ENCODE measurements at places on chromosomes 7 and 10.

DNA sequence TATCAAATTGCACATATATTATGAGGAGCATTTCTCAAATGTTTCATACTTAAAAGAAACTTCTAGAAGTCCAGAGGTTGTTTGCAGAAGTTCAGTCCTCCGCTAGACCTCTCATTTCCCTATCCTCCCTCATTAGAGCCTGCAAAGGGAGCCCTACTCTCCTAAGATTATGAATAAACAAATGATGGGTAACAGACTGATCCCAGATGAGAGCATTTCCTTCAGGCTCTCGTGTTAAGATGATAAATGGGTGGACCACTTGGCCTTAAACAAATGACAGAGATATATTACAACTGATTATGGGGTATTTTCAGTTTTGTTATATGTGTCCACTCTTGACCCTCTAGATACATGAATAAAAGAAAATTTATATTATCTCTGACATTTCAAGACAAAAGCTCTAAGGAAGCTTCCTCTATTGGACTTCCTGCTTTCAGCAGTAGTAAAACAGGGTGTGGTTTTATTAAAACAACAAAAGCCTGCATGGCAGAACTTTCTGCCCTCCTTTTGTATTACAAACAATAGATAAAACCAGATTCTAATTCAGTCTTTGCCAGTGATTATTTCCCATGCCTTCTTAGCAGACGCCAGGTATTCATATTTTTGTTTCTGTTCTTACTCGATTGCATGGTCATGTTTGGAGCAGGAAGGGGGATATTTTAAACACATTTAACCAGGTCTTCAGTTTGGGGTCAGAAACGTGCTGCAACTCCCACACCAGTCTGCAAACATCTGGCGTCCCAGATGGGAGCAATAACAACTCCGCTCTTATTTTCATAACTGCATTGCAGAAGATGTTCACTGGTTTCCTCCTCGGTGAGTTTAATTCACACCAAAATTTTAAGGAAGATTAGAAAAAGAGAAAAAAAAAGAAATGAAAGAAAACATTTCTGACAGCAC lies 52.4 kb upstream of the FAM204A start:
- no peak for DNase-seq

- DNase-seq: no peak
Observed at GRCh38 chr7:41503438-41503837, 199.5 kb downstream of the INHBA start.

GRCh38 chr7:157932498-157933218 lies 595.9 kb downstream of the DNAJB6 start:
- no peak for DNase-seq

GRCh38 chr10:129767751-129768150 lies 196.3 kb downstream of the EBF3 start:
- no peak for DNase-seq

DNA sequence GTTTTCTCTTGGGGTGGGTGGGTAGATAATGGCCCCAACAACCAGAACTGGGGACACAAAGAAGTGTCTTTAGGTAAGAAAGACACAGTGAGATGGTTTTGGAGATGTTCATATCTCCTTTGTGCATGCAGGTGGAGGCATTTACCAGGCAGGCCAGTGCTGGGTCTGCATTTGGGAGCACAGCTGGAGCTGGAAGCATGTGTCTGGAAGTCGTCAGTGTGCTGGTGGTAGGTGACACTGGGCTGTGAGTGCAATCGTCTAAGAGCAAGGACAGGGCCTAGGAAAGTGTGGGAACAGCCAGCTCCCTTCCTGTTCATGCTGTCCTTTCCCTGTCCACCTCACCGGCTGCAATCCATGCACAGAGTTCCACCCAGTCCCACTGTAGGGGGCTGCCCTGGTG lies 88.3 kb upstream of the ZNF32 start:
- DNase-seq: no peak

DNA sequence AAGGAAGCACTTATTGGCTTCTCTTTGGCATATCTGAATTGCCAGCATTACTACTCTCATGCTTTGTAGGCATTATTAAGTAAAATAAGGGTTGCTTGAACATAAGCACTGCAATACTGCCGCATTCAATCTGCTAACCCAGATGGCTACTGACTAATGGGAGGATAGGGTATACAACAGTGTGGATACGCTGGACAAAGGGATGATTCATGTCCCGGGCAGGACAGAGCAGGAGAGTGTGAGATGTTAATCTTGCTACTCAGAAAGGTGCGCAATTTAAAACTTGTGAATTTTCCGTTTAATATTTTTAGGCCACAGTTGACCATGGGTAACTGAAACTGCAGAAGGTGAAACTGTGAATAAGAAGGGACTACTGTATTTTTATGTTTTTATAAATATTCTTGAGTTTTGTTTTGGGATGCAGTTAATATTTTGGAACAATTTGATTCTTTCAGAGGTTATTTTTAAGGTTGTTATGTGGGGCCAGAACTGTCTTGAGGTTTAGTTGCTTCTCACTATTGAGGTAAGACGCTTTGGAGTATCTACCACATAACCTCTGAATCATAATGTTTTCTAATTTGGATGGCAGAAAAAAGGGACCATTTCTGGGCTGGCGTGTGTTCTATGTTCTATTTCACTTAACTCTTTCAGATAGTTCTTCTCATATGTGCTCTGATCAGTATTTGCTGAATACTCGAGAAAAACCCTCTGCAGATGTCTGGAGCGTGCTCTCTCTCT lies 75.7 kb upstream of the SYPL1 start:
- no peak for DNase-seq

- DNase-seq: no peak
Observed at GRCh38 chr10:76353237-76353851, 921.9 kb downstream of the LRMDA start.

DNA sequence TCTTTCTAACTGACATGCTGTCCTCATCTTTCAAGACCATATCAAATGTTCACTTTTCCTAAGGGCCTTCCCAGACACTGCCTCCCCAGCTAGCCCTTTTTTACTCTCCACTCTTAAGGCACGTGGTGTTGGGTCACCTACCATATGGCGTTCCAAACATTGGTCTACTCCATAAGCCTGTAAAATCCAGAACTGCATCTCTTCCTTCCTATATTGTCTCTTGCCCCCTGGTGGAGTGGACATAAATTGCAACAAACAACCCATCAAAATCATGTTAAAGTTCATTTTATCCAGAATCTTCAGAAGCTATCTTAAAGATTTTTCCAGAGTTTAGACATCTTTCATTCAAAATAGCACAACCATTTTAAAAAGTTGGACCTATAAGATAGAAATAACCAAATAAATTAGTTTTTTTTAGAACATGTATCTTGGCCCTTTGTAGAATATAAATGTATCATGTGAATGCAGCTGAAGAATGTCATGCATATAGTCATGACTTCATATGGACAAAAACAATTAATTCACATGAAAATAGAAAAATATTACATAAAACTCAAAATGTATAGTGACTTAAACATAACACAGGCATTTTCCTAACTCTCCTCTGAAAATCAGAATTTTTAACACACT lies 180.6 kb upstream of the CHRM2 start:
- no peak for DNase-seq

- no peak for DNase-seq
Observed at GRCh38 chr7:157516911-157517781, 180.3 kb downstream of the DNAJB6 start.

- no peak for DNase-seq
Observed at GRCh38 chr7:366161-366803, 76.3 kb downstream of the FOXL3 start.

- no peak for DNase-seq
Observed at GRCh38 chr7:47877336-47877735, 70.9 kb downstream of the PKD1L1 start.

DNA sequence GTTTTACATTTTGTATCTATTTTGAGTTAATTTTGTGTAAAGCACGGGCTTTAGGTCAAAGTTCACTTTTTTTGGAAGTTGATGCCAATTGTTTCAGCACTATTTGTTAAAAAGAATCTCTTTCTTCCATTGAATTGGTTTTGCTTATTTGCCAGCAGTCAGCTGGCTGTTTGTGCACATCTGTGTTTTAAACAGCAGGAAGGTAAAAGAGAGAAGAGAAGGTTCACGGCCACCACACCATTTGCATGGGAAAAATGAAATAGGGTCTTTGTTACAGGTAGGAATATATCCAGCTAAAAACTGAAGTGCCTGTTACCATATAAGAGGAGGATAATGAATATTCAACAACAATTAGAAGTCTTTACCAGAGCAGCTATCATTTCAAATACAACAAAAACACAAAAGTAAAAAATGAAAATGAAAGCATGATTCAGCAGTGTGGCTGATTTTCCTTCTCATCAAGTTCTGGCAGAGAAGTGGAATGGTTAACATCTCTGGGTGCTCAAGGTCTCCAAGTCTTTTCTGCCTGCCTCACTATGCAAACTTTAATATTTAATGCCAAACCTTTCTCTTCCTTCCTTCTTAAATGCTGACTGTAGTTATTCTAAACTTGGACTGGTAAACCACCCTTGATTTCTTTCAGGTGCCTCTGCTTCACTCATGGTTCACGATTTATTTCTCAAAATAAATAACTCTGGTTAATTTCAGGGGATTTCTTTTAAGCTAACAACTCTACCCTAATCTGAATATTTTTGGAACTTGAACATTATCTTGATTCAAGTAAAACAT lies 841.5 kb downstream of the GRM8 start:
- DNase-seq: no peak

DNA sequence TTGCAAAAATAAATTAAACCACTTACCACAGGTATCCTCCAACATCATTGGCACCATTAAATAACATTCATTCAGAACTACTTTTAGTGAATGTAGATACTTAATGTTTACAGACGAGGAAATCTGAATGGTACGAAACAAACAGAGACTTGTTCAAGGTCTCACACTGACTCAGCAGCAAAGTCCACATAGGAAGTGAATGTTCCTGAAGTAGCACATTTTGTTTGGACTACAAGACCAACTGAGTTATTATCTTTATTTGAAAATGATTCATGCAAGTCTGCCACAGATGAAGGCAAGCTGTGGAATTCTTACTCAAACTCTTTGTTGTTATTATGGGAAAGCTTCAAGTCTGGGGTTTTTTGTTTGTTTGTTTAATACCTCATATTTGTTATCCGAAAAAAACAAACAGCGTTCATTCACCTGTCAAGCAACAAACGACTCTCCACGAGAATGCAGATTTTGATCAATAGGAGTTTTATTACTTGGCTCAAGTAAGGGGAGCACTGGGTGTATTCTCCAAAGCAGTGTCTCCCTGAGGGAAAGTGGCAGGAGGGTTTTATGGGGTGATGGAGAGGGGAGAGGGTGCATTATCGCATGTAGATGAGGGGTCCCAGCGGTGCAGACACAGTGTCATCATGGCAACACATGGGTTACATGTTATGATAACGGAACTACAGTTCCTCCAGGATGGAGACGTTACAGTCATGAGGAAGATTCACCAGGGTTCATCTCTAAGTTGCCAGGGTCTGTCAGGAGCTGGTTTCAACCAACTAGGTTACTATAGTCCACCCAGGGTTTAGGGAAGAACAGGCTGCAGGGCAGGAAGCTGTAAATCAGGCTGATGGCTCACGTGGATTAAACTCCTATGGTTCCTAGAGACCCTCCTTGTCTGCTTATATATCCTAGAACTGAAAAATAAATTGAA lies 147.7 kb upstream of the AKR1E2 start:
- no peak for DNase-seq

GRCh38 chr7:30148951-30149459 lies 14.2 kb downstream of the MTURN start:
- DNase-seq: no peak

- no peak for DNase-seq
Observed at GRCh38 chr10:125812128-125812750, 10.8 kb downstream of the UROS start.

DNA sequence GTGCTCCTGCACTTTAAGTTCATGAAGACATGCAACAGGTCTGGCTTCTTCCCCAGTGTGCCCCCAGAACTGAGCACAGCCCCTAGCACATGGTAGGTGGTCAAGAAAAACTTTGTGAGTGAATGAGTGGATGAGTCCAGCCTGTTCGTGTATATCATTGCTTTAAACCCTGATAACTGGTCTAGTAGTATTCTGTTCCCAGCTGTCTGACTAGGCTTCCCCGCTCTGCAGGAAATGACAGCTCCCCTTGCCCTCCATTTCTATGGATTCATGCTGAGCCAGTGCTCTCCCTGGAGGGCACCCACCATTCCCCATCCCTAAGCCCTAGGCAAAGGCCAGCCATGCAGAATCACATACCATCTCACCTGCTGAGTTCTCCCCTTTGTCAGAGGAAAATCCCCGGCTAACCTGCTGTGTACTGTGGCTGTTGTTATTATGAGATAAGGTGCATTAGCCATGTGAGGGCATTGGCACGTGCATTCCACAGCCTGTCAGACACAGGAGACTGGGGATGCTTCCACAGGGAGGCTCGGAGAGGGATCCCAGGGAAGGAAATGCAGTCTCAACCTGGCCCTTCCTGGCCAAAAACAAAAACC lies 698.9 kb downstream of the GRID1 start:
- no peak for DNase-seq

- DNase-seq: no peak
Observed at GRCh38 chr10:97000487-97001182, 168.5 kb downstream of the LCOR start.

GRCh38 chr10:73786512-73786885 lies 1.1 kb downstream of the ZSWIM8 start:
- DNase-seq: no peak

GRCh38 chr7:55121249-55121648 lies 102.4 kb downstream of the EGFR start:
- no peak for DNase-seq

- DNase-seq: no peak
Observed at GRCh38 chr7:82449910-82450309, 6.3 kb upstream of the CACNA2D1 start.

DNA sequence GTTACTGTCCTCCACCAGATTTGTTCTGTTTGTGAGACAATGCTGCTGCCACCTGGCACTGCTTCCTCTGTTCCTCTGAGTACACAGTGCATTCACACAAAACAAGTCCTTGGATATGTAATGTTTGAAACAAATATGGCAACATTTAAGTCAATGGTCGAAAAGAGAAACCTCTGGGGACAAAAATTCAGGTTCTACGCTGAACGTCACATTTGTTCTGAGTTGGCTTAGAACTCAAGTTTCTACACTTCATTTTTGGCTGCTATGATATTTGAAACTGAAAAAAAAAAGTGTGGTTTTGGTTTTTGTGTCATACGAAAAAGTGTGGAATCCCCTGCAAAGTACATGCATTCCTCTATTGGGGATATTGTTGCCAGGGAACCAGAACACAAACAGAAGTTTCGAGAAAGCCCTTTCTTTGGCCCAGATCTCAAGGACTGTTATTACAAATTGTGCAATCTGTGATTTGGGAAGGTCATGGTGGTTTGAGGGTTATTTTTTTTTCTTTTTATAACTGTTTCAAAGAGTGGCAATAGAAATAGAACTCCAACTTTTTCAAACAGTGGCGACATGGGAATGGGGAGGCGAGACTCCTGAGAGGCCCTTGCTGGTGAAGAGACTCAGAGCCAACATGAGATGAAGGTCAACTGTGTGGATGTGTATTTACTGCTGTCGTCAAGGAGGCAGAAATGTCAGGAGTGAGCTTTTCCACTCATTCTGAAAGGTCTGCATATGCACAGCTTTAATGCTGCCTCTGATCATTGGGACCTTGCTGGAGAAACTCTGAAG lies 127.5 kb downstream of the CUBN start:
- no peak for DNase-seq

DNA sequence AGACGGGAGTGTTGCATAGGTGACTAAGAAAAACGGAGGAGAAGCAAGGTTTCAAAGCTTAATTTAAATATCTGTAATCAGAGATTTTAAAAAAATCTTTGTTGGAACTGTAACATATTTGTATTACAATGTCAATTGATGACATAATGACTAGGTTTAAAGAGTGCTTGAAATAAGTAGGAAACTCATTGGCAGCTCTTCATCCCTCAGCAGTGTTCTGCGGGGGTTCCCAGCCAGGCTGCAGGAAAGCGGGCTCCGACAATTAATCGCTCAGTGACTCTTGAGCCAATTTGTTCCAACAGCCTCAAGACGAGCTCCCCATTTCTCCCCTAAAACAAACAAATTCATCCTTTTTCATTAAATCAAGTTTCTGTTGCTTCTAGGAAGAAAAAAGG lies 22.6 kb downstream of the CPXM2 start:
- no peak for DNase-seq
